NCI-H510A (cell line): ENCODE measurements at places on chromosomes 11 and 22.

DNA sequence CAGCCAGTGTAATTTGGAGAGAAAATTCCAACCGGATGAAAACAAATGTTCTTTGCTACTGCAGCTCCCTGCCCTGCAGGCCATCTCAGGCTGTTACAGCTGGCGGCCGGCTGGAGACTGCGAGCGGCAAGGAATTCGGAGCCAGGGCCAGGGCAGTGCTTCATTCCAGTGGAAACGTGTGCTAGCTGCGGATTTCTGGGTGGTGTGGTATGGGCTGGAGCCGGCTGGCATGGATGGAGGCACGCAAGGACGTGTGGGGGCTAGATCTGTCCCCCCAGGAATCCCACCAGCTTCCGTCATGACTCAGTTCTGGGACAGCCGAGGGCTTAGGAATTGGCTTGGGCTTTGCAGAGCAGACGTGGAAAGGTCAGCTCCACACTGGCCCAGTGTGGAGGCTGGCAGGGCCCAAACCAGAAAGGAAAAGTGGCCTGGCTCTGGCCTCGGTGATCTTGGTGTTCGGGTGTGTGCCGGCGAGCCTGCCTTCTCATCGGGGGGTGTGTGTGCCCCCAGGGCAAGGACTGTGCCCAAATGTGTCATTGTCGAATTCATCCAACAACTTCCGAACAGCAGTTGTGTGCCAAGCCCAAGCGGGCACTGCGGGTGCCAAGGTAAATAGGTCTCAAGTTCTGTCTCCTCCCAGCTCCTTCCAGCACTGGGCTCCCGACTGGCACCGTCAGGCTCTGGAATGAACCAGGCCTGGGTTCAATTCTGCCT lies 48.1 kb upstream of the SHISAL1 start:
- DNase-seq, result no peak

- peak; percentile 65 for DNase-seq
Measured at GRCh38 chr11:92886243-92886905, 83.1 kb upstream of the MTNR1B start.

GRCh38 chr22:36770513-36771231 lies 5.2 kb downstream of the IFT27 start:
- no peak for DNase-seq

GRCh38 chr22:19419464-19420178 lies 11.9 kb downstream of the HIRA start:
- DNase-seq, result no peak

DNA sequence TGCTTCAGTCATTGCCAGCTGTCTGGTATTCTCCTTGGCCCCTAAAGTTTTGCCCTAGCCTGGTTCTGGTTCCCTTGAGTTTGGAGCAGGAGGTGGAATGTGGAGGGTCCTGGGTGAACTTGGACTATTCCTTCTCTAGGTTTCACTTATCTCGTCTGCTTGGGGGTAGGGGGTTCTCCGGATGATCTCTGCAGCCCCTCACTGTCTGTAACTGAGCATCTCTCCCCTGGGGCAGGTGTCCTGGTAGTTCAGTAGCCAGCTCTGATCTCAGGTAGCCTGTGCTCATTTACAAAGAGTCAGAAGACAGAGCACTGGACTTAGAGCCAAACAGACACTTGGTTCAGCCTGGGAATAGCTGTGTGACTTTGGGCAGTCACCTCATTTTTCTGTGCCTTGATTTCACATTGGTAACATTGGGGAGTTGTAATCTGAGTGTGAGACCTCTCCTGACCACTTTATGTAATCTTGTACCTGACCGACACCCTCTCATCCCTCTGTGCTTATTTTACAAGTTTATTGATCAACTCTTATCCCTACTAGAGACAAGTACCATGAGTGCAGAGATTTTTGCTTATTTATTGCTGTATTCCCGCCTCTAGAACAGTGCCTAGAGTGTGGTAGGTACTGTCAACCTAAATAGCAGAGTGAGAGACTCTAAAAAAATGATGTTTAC lies 804 bp downstream of the CCDC134 start:
- DNase-seq, result no peak

DNA sequence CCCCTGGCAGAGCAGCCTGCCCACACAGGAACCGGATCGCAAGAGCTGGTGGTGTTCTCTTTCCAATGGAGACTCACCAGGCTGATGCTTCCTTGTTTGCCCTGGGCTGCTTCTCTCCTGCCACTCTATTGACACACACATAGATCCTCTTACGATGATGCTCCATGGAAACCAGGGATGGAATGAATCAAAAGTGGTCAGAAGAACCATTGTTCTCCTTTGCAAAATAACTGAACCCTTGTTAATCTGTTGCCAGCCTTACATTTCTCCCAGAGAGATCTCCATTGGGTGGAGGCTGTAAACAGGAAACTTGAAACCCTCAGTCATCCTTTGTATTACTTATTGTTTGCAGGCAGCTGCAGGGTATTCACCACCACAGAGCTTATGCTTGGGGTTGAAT lies 24.6 kb upstream of the LDLRAD3 start:
- peak; percentile 30 for DNase-seq

DNA sequence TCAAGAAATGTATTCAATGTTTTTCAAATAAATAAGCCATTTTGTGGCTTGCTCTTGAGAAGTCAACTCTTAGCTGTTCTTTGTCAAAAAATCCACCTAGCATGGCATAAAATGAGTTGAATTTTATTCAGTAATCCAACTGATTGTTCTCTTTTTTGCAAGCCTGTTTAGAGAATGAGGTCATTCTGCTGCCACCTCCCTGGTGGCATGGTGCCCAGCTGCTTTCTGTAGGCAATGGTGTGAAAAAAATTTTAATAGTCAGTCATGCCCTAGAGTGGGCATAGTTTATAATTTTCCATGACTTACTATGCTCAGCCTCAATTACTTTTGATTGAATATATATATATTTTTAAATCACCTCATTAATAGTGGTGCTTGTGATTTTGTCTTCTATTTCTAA lies 177.2 kb downstream of the INSC start:
- DNase-seq, result no peak

GRCh38 chr11:15761235-15761634 lies 595.1 kb downstream of the SOX6 start:
- no peak for DNase-seq

DNA sequence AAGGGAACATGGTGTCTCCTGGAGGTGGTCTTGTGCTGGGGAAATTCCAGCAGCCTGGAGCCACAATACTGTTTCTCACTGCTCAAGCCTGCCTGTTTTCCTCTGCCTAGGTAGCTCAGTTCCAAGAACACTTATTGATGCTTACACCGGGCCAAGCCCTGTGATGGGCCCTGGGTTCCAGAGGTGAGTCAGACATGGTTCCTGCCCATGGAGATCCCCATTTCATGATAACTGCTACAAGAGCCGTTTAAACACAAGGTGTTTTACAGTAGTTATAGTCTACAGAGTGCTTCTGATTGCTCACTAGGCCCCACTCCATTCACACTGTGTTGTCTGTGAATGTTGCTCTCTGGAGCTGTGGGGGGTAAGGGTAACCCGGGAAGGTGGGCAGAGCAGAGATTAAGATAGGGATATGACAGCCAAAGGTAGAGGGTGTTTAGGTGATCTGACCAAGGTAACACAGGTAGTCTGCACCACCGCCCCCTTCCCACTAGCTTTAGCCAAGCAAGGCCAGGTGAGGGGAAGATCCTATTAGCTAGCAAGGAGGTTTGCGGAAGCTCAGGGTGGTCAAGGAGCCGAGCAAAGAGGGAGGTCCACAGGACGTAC lies 696 bp upstream of the MICAL2 start:
- DNase-seq, result no peak

DNA sequence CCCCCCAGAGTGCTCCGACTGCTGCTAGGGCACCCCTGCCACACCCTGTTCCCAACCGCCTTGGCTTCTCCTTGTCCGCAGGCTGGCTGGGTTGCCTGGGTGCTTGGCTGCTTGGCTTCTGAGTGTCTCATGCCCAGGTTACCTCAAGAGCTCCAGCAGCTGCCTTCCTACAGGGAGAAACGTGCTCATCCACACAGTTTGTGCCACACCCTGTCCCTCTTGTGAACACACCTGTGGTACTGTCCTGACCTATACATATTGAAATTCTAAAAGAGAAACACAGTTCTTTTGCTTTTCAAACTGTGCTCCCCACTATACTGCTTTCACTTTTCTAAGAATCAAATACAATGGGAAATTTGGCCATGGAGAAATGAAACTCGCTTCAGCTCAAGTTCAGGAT lies 191.4 kb downstream of the DBX1 start:
- DNase-seq, result no peak

DNA sequence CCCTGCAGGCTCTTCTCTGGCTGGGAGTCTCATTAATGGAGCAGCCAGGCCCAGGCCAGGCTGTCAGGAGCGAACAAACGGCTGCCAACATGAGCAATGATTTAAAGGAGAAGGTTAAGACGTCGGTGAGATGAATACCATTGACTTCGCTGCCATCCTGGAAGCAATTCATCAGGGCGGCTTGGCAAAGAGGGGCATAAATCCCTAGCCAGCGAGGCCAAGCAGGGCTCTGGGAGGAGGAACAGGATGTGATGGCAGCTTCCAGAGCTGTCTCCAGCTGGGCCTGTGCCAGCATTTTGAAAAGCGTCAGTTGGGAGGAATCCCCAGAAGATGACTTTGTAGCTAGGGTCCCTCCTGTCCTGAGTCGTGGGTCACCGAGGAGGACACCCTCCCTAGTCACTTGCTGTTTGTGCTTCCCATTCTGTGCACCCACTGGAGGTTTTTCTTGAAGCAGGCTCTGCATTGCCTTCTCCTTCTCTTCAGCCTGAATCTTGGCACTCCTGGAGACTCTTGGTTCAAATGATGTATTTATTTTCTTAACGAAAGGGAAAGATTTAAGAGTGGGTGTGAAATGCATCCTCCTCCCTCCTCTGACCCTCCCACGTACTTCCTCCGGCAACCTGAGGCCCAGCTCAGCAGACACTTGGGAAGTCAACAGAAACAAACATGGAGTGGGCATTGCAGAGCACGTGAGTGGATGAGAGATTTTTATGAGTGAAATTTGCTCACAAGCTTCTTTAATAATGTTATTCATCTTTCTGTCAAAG lies 476.3 kb upstream of the CADM1 start:
- DNase-seq, result no peak

GRCh38 chr11:64165842-64166635 lies at the start of gene MACROD1:
MACROD1 (minus strand) TSS chr11:64166113; CDS start chr11:64165994, 119 bp downstream.
- DNase-seq, result peak; percentile 96

- DNase-seq, result no peak
Measured at GRCh38 chr22:48054596-48054995, 1292.1 kb downstream of the TBC1D22A start.

GRCh38 chr11:2691355-2691761 lies 8.4 kb downstream of the KCNQ1OT1 start:
- no peak for DNase-seq

DNA sequence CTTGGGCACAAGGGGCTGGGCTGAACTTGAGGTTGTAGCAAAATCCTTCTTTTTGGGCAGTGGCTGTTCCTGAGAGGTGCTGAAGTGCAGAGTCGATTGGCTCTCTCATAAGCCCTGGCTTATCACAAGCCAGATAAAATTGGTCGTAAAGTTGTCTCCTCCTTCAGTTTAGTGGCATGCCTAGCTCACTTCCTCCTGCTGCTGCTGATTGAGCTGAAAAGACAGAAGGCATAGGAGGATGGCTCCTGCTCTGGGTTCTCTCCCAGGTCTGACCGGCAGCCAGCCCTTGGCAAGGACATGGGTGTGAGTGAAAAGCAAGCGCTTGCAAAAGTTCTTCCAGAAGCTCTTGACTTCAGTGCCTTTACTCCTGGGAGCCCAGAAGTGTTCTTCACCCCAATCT lies 83.9 kb downstream of the LDLRAD3 start:
- DNase-seq, result no peak

- DNase-seq, result no peak
Measured at GRCh38 chr22:44883011-44883421, 126.8 kb downstream of the PHF21B start.

- DNase-seq, result no peak
Measured at GRCh38 chr11:1228921-1229451, 6.1 kb downstream of the MUC5B start.

DNA sequence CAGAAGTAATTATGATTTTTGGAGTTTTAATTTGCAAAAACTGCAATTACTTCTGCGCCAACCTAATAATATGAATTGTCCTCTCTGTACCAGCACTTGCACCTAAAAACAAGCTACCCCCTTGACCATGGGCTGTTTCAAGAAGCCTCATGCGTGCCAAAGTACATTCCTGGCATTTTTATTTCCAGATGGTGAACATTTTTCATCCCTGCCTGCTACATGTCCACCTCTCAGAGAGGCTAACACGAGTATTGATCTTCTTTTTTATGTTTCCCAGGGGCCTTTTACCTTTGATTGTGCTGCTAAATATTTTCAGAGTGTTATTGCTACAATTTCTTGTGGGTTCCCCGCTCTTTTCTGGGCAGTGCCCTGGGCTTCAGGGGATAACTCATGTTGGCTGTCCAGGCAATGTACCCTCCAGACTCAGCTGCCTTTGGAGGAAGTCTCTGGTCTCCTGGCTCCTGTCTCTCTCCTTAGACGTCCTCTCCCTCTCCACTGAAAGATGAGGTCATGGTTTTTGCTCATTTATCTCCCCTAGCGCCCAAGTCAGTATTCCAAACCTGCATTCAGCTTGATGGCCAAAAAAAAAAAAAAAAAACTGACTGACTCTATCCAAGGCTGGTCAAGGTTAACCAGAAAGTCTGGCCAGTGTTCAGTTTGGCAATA lies 86.2 kb upstream of the ASPHD2 start:
- DNase-seq, result no peak

DNA sequence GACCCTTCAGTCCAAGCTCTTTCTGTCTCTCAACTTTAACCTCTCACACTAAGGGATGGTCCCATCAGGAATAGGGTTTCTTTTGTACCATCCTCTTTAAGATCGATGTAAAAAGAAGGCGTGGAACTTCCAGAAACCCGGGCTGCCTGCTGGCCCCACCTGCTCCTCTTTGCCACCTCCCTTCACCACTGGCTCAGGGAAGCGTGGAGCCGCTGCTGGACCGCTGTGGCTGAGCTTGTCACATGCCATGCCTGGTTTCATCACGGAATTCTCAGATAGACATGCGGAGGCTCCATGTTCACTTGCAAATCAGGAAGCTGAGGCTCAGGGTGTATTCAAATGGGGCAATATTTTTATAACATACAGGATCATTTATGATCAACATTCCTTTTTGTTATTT lies 399.7 kb downstream of the BRD1 start:
- no peak for DNase-seq

GRCh38 chr11:42329929-42330565 lies 870.6 kb upstream of the LRRC4C start:
- no peak for DNase-seq

- no peak for DNase-seq
Measured at GRCh38 chr11:559712-560304, 730 bp downstream of the LMNTD2 start.

DNA sequence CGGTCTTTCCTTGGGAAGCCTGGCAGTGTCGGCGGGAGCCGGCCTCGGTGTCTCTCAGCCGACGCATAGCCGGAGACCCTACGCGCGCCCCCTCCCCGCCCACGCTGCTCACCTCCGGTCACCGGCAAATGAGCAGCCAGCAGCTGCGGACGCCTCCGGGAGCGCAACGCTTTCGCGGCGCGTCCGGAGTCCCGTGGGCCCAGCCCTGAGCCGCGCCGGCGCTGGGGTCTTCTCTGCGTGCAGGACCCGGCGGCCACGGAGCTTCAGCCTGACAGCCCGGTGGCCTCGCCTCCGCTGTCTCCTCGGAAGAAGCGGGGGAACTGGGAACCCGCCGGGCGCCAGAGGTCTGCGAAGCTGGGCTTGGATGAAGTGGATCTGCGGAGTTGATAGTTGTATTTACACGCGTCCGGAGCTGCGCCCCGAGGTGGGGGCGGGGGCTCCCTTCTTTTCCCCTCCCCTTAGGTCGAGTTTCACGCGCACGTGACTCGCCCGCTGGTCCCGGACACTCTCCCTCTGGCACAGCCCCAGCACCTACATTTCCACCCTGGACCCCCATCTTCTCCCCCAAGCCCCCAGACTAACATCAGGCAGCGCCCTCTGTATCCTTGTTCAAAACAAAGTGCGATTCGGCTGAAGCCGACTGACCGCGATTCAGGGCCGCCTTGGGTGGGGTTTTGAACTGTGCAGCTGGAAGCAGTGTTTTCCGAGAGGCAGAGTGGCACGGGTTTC lies at the start of gene SLC43A1:
TSS of gene SLC43A1 (minus strand) at position 371 of the 729 bp plus-strand sequence. CDS start 1,591 bp downstream, outside the sequence.
- peak; percentile 21 for DNase-seq
